ENCODE measurements at places on chromosomes 3 and 15.
A peak's percentile ranks its signal among the peaks of the same experiment; 100 is the strongest.

GRCh38 chr3:177427540-177427939, 230.3 kb upstream of the TBL1XR1 start:
- H3K36me3 ChIP-seq: no peaks in the 10 kb centered on the region
- H3K27ac ChIP-seq: no peak overlapping the region
- no peak for DNase-seq

GRCh38 chr3:157816896-157817295, 289.3 kb downstream of the SHOX2 start:
- H3K4me1 ChIP-seq: peaks cover 4% of the 10 kb centered on the region
- peak overlapping the region; percentile 52 for H3K27ac ChIP-seq
- no peak overlapping the region for H3K4me3 ChIP-seq
- DNase-seq: peak; percentile 77

DNA sequence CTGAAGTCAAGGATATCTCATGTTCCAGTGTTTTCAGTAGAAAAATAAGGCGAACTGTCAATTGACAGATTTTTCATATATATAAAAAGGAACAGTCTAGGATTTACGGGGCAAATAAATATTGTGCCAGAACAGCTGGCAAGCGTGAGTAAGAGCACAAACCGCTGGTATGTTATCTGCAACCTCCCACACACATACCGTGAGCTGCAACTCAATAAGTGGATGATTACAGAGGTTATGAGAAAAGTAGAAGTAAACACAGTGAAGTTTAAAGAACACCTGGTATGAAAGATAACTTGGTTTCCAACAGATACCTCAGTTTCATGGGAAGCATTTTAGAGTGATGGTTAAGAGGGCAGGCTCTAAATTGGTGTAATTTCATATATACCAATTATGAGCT, 733.4 kb downstream of the TUSC7 start:
- H3K27me3 ChIP-seq: no peaks in the 10 kb centered on the region
- no peaks in the 10 kb centered on the region for H3K36me3 ChIP-seq
- DNase-seq: no peak
- no peak overlapping the region for H3K4me3 ChIP-seq
- H3K27ac ChIP-seq: no peak overlapping the region
- no peaks in the 10 kb centered on the region for H3K4me1 ChIP-seq

DNA sequence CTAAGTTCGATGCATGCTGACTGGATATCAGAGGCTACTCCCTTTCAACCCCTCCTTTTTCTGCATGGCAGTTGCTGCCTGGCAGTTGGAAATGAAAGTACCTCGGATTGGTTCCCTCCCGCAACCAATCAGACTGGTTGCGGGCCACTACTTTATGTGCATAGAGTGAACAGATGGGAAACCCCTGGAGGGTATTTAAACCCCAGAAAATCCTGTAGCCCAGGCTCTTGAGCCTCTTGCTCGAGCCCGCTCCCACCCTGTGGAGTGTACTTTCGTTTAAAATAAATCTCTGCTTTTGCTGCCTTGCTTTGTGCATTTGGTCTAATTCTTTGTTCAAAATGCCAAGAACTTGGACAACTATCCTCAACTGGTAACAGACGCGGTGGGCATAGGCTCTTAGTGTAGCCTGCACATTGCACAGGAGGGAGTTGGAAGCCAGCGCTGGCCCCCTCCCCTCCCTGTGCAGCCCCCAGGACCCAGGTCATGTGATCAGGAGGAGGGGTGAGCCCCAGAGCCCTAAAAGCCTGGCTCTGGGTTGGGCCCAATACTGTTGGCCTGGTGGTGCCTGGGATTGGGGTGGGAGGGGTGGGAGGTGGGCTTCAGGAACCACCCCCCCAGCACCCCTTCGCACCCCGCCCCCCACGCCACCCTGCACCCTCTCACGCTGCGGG, 26.8 kb downstream of the RHCG start:
- H3K27me3 ChIP-seq: peaks cover 27% of the 10 kb centered on the region
- no peaks in the 10 kb centered on the region for H3K4me1 ChIP-seq
- no peaks in the 10 kb centered on the region for H3K36me3 ChIP-seq

GRCh38 chr3:112629425-112629824, 11.5 kb downstream of the CCDC80 start:
- no peaks in the 10 kb centered on the region for H3K36me3 ChIP-seq
- peak; percentile 96 for DNase-seq
- no peaks in the 10 kb centered on the region for H3K27me3 ChIP-seq
- H3K4me3 ChIP-seq: no peak overlapping the region
- H3K4me1 ChIP-seq: peaks cover 6% of the 10 kb centered on the region

- DNase-seq: no peak
- no peaks in the 10 kb centered on the region for H3K27me3 ChIP-seq
- no peak overlapping the region for H3K27ac ChIP-seq
- peaks cover 10% of the 10 kb centered on the region for H3K4me1 ChIP-seq
- no peak overlapping the region for H3K4me3 ChIP-seq
Measured at GRCh38 chr3:49699281-49699979, 10.1 kb downstream of the RNF123 start.

DNA sequence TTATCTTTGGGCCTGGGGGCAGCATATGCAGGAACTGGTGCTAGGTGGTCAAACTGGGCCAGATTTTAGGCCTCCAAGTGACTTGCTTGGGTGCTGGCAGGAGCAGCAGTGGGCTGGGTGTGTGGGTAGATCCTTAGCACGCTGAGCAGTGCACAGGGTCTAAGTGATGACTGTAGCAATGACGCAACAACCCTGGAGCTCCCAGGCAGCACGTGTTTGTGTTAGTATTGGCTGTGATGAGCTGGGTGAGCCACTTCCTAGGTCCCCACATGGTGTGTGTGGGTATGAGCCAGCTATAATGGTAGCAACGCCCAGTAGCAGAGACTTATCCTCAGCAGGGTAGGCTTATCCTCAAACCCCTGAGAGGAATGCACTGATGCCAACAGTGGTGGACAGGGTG, 570.6 kb upstream of the ROBO1 start:
- no peaks in the 10 kb centered on the region for H3K4me1 ChIP-seq
- no peak overlapping the region for H3K4me3 ChIP-seq
- no peaks in the 10 kb centered on the region for H3K36me3 ChIP-seq
- no peak overlapping the region for H3K27ac ChIP-seq

GRCh38 chr15:96330064-96330449, 443 bp upstream of the NR2F2 start:
- H3K4me3 ChIP-seq: peak overlapping the region; percentile 71
- peaks cover 13% of the 10 kb centered on the region for H3K36me3 ChIP-seq
- H3K4me1 ChIP-seq: peaks cover 21% of the 10 kb centered on the region
- DNase-seq: no peak

DNA sequence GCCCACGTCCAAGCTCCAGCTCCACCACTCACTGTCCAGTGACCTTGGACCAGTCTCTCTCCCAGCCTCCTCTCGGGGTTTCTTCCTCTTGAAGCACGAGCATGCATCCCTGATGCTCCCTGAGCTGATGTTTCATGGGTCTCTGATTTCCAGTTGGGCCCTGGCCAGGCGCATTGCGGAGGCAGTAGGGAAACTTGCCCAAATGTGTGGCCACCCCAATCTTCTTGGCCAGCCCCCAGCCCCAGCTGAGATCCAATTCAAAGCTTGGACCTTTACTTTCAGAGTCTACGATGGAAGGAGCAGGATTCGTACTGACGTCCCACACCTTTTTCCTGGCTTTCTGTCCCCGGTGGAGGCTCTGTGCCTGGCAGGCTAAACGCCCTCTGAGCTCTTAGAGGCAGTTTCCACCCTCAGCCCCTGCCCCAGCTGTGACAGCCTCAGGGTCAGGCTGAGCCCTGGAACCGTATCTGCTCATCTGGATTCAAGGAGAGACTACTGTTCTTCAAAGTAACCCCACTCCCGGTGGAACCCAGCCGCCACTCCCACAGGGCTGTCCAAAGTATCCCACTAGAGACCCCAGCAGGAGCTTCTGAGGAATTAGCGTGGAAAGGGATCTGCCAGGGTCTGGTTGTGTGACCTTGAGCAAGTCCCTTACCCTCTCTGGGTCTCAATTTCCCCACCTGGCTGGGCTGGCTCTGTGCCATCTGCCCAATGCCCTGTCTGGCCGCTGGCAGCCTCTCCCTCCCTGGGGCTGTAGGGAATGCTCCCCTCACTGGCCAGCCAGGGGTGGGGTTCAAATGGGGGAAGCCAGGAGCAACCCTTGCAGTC, 37.4 kb downstream of the CPN2 start:
- peak overlapping the region; percentile 72 for H3K27ac ChIP-seq
- peak; percentile 91 for DNase-seq
- no peaks in the 10 kb centered on the region for H3K36me3 ChIP-seq
- peaks cover 48% of the 10 kb centered on the region for H3K4me1 ChIP-seq

DNA sequence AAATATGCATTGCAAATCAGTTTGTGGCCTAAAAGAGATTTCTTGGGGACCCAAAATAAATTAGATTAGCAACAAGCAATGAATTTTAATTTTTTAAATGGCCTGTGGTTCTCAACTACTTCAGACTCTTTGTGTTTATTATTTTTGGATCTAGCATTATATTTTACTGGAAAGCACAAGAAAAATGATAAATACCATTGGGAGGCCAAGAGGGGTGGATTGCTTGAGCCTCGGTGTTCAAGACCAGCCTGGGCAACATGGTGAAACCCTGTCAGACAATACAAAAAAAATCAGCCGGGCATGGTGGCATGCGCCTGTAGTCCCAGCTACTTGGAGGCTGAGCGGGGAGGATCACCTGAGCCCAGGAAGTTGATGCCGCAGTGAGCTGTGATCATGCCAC, 13.6 kb downstream of the LACTB start:
- H3K36me3 ChIP-seq: peaks cover 5% of the 10 kb centered on the region
- no peak for DNase-seq
- no peak overlapping the region for H3K4me3 ChIP-seq
- H3K27me3 ChIP-seq: no peaks in the 10 kb centered on the region

- no peaks in the 10 kb centered on the region for H3K4me1 ChIP-seq
- peaks cover 4% of the 10 kb centered on the region for H3K27me3 ChIP-seq
- no peaks in the 10 kb centered on the region for H3K36me3 ChIP-seq
- DNase-seq: no peak
- H3K4me3 ChIP-seq: no peak overlapping the region
Measured at GRCh38 chr15:28917791-28918140, 32.0 kb downstream of the APBA2 start.

GRCh38 chr3:169999433-169999832, 32.8 kb downstream of the SEC62 start:
- no peak overlapping the region for H3K27ac ChIP-seq
- no peak for DNase-seq
- H3K4me3 ChIP-seq: no peak overlapping the region
- no peaks in the 10 kb centered on the region for H3K27me3 ChIP-seq
- H3K4me1 ChIP-seq: no peaks in the 10 kb centered on the region

- H3K27me3 ChIP-seq: no peaks in the 10 kb centered on the region
- H3K4me1 ChIP-seq: peaks cover 8% of the 10 kb centered on the region
- H3K4me3 ChIP-seq: no peak overlapping the region
- H3K36me3 ChIP-seq: no peaks in the 10 kb centered on the region
- peak; percentile 80 for DNase-seq
- H3K27ac ChIP-seq: peak overlapping the region; percentile 78
Measured at GRCh38 chr15:86316726-86317383, 237.2 kb downstream of the AGBL1 start.

- H3K27me3 ChIP-seq: no peaks in the 10 kb centered on the region
- peaks cover 13% of the 10 kb centered on the region for H3K36me3 ChIP-seq
- H3K4me3 ChIP-seq: no peak overlapping the region
- peak overlapping the region; percentile 84 for H3K27ac ChIP-seq
- DNase-seq: no peak
- H3K4me1 ChIP-seq: peaks cover 21% of the 10 kb centered on the region
Measured at GRCh38 chr3:119304201-119304713, 10.1 kb downstream of the ARHGAP31 start.

GRCh38 chr3:119148493-119149180, 2.7 kb downstream of the TEX55 start:
- no peak overlapping the region for H3K27ac ChIP-seq
- H3K27me3 ChIP-seq: no peaks in the 10 kb centered on the region
- H3K4me3 ChIP-seq: no peak overlapping the region
- no peaks in the 10 kb centered on the region for H3K36me3 ChIP-seq

GRCh38 chr3:56754741-56755417, 46.9 kb downstream of the ARHGEF3 start:
- peak overlapping the region; percentile 75 for H3K27ac ChIP-seq
- peaks cover 11% of the 10 kb centered on the region for H3K4me1 ChIP-seq
- DNase-seq: peak; percentile 42
- H3K4me3 ChIP-seq: no peak overlapping the region

DNA sequence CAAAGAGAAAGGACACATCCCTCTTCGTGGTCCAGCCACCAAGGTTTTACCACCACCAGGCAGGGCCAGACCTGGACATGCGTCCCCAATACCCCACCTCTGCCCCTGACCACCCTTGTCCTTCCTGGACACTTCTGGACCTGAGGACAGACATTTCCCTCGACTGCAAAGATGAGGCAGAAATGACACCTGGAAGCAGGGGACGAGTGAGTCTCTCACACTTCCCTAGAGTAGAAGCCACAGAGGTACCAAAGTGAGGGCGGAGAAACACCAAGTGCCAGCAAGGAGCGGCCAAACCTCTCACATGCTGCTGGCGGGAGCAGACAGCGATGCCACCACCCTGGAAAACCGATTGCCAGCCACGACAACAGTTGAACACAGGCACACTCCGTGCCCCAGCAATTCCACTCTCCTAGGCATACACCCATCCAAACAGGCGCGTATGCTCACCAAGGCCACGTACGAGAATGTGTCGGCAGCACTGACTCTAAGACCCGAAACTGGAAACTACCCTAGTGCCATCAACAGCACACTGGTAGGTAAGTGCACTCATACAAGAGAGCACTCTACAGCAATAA, 207.0 kb upstream of the NSMCE3 start:
- H3K27ac ChIP-seq: no peak overlapping the region
- DNase-seq: no peak
- no peaks in the 10 kb centered on the region for H3K27me3 ChIP-seq
- H3K36me3 ChIP-seq: no peaks in the 10 kb centered on the region
- no peaks in the 10 kb centered on the region for H3K4me1 ChIP-seq

- no peak for DNase-seq
- no peaks in the 10 kb centered on the region for H3K36me3 ChIP-seq
- H3K4me3 ChIP-seq: no peak overlapping the region
- H3K27me3 ChIP-seq: no peaks in the 10 kb centered on the region
Measured at GRCh38 chr3:69925506-69925905, 74.0 kb upstream of the SAMMSON start.

- H3K27ac ChIP-seq: no peak overlapping the region
- H3K27me3 ChIP-seq: no peaks in the 10 kb centered on the region
- no peaks in the 10 kb centered on the region for H3K36me3 ChIP-seq
Measured at GRCh38 chr3:73827725-73828211, 203.0 kb upstream of the PDZRN3 start.

GRCh38 chr15:31385736-31386135, 59.1 kb downstream of the KLF13 start:
- peaks cover 8% of the 10 kb centered on the region for H3K36me3 ChIP-seq
- DNase-seq: no peak
- H3K27me3 ChIP-seq: peaks cover 3% of the 10 kb centered on the region
- H3K27ac ChIP-seq: no peak overlapping the region
- H3K4me3 ChIP-seq: no peak overlapping the region

DNA sequence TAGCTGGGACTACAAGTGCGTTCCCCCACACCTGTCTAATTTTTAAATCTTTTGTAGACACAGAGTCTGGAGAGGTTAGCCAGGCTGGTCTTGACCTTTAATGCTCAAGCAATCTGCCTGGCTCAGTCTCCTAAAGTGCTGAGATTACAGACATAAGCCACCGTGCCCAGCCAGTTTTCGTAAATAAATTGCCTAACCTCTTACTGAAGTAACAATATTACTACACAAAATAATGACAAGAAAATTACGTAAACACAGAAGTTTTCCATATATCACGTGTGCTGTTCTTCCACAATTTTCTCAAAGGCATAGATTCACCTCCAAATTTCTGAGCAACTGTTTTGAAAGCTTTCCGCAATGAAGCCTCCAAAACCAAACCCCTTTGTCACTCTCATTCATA, 58.1 kb upstream of the PROK2 start:
- H3K27ac ChIP-seq: no peak overlapping the region
- no peaks in the 10 kb centered on the region for H3K4me1 ChIP-seq
- H3K27me3 ChIP-seq: peaks cover 2% of the 10 kb centered on the region
- no peak for DNase-seq
